ENCODE measurements at places on chromosomes 1 and 21.

- DNase-seq, result peak; percentile 95
These were observed 154.4 kb downstream of the PLPP3 start for GRCh38 chr1:56424744-56425493.

DNA sequence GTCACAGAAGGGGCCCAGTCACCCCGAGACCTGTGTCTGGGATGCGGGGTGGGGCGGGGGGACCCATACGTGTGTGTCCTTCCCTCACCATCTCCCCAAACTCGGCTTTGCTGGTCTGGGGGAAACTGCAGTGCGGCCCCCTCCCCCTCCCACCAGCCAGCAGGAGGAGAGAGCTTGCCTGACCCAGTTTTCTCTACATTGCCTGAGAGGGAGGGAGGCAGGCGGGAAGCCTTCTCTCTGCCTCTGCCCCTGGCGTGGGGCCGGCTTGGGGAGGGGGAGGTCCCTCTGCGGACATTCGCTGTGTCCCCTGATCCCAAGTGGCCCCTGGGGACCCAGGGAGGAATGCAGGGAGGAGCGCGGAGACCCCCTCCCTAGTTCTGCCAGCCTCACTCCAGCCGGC lies 3.9 kb downstream of the EPHA8 start:
- DNase-seq, result no peak

DNA sequence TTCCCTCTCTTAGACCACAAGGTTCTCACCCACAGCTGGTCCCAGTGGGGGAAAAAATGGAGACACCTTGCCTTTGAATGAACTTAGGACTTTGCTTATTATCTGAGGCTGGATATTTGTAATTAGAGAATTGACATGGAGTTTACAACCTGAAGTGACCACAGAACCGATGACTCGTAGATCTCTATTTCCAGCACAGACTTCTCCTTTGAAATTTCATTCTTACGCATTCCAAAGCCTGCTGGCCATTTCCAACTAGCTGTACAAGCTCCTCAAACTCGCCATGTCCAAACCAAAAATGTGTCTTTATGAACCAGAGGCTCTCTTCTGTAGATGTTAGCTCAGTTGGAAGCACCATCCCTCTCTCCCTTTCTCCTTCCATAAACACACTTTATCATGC lies 12.0 kb downstream of the RAB7B start:
- no peak for DNase-seq

- DNase-seq, result no peak
These were observed 5.2 kb downstream of the DEGS1 start for GRCh38 chr1:224188286-224188685.

DNA sequence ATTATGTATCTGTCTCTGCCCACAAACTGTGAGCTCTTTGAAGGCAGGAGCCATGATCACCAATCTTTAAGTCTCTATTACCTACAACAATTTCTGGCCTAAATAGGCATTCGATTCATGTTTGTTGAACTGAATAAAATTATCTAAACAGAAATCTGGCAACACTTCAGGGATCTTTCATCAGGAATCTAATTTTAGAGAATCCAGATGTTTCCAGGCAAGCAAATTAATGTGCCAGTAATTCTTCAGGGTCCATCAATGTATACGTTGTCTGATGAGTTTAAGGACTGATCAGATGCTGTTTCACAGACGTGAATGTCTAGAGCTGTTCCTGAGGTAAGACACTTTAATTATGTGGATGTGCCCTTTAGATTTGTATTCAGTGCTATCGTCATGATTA lies 524.4 kb downstream of the PTPRC start:
- no peak for DNase-seq

DNA sequence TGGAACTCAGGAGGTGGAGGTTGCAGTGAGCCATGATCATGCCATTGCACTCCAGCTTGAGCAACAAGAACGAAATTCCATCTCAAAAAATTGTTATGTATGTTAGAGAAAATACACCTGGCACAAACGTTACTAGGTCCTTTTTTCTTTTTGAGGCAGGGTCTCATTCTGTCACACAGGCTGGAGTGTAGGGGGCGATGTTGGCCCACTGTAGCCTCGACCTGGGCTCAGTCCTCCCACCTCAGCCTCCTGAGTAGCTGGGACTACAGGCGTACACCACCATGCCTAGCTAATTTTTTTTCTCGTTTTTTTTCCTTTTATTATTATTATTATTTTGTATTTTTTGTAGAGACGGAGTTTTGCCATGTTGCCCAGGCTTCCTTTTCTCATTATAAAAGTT lies 4.4 kb downstream of the HAX1 start:
- DNase-seq, result peak; percentile 16

DNA sequence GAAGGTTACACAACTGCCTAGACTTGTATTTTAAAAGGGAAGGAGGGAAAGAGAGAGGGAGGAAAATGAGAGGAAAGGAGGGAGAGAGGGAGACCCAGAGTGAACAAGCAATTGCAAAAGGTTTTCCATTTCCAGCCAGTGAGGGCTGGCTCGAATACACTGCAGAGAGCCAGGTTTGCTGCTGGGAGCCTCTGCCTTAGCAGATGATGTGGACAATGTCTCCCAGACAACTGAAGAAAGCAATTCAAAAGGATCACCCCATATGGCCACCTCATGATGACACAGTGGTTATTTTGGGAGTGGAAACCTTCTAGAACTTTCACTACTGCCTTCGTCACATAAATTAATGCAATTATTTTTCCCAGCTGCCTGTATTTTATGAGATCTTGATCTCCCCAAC lies 86.4 kb downstream of the BCAR3 start:
- no peak for DNase-seq

GRCh38 chr1:220696863-220697231 lies 6.7 kb downstream of the C1orf115 start:
- DNase-seq, result peak; percentile 45

GRCh38 chr1:225418598-225418997 lies 9.2 kb downstream of the LBR start:
- no peak for DNase-seq

GRCh38 chr1:5650283-5651026 lies 341.8 kb downstream of the NPHP4 start:
- DNase-seq, result no peak

DNA sequence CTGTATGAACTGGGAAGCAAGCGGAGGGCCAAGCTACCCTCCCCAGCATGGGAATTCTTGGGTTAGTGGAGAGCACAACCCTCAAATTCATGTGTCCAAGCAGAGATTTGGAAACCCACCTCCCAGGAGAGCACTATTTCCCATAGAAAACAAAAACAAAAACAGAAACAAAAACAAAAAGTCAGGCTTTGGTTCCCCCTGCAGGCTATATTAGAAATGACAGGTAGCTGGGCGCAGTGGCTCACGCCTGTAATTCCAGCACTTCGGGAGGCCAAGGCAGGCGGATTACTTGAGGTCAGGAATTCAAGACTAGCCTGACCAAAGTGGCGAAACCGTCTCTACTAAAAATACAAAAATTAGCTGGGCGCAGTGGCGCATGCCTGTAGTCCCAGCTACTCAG lies 10.8 kb downstream of the MINDY1 start:
- DNase-seq, result peak; percentile 52

GRCh38 chr1:44806025-44806703 lies 987 bp downstream of the DYNLT4 start:
- no peak for DNase-seq

DNA sequence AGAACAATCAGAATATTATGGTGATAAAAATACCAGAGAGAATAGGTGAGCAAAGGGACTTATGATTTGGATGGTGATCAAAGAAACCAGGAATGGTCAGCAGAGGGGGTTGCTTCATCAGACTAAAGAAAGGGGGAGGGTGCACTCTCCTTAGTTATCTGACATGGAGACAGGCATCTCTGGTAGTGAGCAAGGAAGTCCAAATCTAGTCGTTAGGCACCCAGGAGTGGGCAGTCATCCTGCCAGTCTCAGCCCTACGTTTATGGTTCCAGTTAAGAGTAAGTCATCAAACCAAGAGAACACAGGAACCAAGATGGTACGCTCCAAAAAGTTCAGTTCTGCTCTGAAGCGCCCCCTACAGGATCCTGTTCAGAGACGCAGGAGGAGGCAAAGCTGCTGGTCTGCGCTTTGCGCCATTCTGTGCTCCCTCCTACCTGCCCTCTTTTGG lies 28.6 kb downstream of the EBNA1BP2 start:
- DNase-seq, result no peak

DNA sequence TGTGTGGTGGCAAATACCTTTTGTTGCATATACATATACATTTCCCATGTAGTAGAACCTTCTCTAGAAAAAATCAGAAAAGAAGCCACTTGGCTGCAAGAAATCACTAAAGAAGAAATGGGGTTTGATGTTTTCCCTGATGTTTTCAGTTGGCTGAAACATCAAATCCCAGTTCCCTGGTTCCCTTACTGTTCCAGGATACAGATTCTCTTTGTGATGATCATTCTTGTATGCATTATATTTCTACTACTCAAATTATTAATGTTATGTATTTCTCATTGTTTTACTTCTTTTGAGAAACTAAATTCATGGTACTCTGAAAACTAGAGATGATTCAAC lies 7.6 kb downstream of the RNU1-2 start:
- no peak for DNase-seq

DNA sequence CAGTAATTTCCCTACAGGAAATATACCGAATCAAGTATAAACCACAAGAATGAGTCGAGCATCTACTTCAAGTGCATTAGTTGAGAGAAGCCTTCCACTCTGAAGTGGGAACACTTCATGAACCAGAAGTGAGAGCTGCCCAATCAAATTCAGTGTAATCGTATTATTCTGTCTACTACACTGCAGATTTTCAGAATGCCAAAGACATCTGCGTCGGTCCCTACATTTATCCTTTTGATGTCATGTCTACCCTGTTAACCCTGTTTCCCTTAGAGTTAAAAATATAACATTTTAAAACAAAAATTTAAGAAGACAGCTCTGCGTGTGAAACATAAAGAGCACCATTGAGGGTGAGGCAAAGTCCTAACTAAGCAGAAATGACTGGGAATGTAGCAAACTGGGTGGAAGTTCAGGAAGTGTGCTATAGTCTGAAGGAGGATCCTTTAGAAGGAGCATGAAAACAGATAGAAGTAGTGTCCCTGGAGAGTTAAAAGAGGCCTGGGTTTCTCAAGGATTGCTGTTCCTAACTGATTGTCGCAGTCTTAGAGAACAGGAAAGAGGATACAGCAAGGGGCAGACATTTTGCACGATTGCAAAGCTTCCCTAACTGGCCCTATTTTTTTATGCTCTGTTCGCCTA lies 291.2 kb downstream of the PTPRC start:
- peak; percentile 86 for DNase-seq

DNA sequence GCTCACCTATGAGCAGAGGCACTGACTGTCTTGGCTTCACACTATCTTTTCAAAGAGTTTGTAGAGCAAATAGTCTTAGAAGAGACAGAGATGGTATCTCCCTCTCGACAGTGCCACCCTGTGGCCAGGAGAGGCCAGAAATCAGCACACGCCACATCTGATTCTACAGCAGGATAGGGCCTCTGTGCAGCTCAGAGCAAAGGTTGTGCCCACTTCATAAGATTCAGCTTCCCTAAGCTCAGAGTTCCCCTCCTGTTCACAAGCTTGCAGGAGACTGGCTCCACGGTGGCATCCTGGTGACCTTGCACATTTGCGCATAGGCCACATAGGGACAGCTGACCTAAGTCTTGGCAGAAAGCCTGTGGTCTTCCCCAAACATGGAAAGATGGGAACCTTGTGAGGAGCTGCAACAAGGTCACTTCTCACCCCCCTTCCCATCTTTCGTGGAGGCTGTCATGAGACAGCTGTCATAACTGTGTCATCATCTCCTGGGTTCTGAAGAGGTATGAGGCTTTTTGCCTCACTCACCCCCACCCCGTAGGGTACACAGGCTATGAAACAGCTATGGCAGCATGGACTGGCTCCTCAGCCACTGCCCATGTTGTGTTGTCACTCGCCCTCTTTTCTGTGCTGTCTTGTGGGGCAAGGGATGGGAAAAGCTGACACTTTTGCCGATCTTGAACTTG lies 3.0 kb downstream of the ITLN2 start:
- DNase-seq, result peak; percentile 86

DNA sequence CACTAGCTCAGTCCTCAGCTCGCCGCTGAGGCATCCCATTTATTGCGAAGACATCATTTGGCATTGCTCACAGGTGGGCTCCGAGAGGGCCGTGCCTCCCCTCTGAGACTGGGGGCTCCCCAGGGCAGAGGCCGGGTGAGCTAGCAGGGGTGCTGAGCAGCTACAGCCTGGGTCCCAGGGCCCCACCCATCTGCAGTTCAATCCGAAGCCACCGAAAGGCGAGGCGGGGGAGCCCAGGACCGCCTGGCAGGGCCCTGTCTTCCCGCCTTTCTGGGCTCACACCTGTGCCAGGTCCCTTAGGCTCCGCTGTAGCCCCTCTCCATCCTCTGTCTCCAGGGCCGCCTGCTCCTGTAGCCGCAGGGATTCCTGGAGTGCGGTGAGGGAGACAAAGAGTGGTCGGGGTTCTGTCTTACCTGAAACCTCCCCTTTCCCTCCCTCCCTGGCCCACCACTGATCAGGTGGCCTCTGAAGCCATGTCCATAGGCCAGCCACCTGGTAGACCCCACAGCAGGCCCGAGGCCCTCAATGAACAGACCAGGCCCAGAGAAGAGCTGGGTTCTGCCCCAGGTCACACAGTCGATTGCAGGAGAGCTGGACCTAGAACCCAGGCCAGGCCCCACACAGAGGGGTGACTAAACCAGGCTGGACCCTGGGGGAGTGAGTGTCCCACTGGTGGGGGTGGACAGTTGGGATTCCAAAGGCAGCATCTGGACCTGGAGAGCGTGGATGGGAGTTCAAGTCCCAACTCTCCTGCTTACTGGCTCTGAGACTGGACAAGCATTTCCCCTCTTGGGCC lies 18.1 kb upstream of the NBPF1 start:
- no peak for DNase-seq

DNA sequence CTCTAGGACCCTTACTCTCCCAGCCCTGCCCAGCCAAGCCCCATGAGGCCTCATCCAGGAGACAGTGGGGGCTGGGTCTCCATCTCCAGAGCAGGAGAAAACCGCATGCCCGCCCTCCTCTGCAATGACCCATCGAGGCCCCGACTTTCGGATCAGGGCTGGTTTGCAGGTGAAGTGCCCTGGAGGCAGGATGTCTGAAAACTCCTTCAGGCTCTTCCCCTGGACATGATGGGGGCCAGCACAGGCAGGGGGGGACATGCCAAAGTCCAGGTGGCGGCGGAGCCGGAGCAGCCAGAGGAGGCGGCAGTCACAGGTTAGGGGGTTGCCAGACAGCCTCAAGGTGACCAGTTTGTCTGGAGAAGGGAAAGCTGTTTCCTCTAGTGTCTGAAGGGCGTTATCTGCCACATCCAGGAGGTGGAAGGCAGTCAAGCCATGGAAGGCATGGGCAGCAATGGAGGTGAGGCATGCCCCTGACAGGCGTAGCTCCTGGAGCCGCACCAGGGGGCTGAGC lies 3.9 kb downstream of the LINGO4 start:
- DNase-seq, result no peak

DNA sequence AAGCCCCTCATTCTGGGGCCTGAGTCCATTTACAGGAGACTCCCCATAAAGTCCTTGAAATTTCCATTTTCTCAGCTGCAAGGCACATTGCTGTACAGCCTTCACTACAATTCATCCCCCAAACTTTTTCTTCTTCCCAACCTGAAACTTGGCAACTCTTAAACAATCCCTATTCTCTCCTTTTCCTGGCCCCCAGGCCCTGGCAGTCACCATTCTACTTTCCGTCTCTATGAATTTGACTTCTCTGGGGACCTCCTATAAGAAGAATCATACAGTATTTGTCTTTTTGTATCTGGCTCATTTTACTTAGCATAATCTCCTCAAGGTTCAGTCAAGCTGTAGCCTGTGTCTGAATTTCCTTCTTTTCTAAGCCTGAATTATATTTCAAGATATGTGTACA lies 332.9 kb downstream of the PCP4 start:
- no peak for DNase-seq
